DMS153 (cell line): ENCODE measurements at places on chromosomes 16 and 17.
A peak's percentile ranks its signal among the peaks of the same experiment; 100 is the strongest.

DNA sequence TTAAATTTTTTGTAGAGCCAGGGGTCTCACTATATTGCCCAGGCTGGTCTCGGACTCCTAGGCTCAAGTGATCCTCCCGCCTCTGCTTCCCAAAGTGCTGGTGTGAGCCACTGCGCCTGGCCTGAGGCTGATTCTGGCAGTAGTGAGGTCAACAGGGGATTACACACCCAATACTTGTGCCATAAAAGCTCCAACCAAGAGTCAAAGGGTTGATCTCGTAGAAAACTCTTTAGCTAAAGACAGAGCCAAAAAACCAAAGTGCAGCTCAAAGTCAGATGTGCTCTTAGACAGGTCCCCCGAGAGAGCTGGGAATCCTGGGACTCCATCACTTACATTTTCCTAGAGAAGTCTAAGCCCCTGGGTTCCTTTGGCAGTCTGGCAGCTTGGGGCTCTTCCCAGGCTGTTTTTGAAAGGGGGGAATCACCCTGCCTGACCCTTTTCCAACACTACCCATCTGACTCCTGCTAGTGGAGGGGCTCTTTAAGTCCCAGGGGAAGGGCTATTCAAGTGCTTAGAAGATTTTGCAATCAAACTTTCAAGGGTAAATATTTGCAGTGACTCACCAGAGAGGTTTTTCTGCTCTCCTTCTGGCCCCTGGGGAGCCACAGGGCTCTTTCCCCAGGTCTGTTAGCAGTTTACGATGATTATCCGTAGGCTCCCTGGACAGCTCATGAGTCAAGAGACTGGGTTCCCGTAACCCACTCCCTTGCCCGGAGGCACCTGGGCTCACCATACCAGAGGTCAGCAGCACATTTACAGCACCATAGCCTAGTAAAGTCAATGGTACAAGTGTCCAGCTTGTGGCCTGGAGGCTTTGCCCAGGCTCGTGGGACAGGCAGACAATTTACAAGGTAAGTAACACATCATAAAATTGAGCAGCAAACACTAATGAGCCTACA is 408.7 kb downstream of the SLC39A11 start:
- DNase-seq = peak; percentile 73

GRCh38 chr17:40209404-40210093 is 9.6 kb upstream of the WIPF2 start:
- no peak for DNase-seq

- DNase-seq = peak; percentile 53
Measured at GRCh38 chr16:12455287-12455798, 348.3 kb downstream of the CPPED1 start.

DNA sequence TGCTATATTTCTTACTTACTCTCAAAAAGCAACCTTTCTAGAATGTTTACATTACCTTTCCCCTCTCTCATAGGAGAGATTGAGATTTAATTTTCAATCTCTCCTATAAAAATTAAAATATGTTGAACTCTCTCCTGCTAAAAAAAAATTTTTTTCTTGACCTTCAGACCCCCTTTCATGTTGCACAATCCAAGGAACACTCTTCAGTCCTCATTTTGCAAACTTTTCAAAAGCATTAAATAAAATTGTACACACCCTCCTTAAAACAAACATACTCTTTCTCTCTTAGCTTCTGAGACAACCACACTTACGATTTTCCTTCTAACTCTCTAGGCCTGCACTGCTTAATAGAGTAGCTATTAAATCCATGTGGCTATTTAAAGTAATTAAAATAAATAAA is 8.6 kb upstream of the ABCA6 start:
- DNase-seq = no peak

DNA sequence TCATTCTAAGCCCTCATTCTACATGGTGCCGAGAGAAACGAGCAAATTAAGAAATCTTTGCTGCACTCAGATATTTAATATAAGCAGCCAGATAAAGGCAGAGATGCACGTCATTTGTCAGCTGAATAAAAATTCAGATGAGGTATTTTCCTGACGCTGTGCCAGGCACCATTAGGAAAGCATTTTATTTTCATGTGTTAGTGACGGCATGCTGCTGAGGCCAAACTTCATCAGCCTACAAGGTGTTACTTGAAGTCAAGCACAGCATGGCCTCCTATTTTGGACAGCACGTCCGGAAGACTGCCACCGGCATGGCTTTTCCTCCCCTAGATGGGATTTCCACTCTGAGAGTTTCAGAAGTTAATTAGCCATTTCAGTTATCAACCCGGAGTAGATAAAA is 70.3 kb downstream of the IRX3 start:
- DNase-seq = no peak

DNA sequence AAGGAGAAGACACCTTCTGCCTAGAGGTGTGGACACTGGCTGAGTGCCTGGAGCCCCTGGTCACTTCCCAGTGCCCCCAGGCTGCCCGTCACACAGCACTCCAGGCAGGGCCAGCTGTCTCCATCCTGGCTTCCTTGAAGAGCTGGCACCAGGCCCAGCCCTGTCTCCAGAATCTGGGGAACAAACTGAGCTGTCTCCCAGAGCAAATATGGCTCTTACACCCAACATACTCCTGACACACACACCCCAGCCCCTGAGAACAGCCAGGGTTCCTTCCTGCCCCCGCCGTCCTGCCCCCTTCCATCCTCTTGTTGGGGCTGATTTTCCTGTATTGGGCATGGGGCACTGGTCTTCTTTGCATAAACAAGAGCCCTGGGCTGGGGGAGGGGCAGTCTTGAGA is 9.1 kb downstream of the NHERF1 start:
- peak; percentile 23 for DNase-seq

GRCh38 chr17:76736349-76737081 is 616 bp downstream of the SRSF2 start:
- no peak for DNase-seq

GRCh38 chr17:35889818-35890773 is 9.9 kb upstream of the CCL5 start:
- DNase-seq = peak; percentile 7

GRCh38 chr16:9058211-9058610 is 33.2 kb upstream of the HAPSTR1 start:
- no peak for DNase-seq

DNA sequence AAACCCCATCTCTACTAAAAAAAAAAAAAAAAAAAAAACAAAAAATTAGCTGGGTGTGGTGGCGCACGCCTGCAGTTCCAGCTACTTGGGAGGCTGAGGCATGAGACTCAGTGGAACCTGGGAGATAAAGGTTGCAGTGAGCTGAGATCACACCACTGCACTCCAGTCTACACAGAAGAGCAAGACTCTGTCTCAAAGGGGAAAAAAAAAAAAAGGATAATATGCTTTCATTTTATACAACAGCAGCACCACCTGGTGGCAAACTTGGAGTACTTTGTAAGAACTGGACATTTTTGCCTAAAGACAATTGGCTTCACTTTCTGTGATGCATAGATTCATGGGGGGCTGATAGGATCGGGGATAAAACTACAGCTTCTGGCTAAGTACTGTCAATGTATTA is 8.5 kb downstream of the CHTF8 start:
- peak; percentile 24 for DNase-seq
